ENCODE measurements at places on chromosomes 13 and 19.

DNA sequence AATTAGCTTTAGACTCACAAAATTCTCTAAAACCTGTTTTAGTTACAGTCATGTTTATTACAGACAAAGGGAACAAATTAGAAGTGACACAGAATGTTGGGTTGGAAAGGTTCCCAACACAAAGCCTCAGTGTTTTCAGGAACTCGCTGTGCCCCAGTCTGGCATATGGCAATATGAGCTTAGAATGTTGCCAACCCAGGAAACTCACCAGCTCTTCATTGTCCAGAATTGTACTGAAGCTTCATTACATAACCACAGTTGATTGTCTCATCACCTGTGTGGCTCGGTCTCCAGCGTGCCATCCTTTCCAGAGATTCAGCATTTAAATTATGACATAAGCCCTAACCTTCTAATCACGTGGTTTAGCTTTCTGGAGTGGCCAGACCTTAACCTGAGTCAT, 19.1 kb downstream of the ZNF264 start:
- DNase-seq = no peak

GRCh38 chr19:532561-533363, 1.2 kb downstream of the CDC34 start:
- DNase-seq = no peak

GRCh38 chr19:41192574-41193429, at the start of gene CYP2S1:
Gene CYP2S1 (plus strand): TSS chr19:41193219. CDS start chr19:41193265, 46 bp downstream.
- no peak for DNase-seq

- no peak for DNase-seq
These were observed 4.0 kb downstream of the HSPB6 start for GRCh38 chr19:35752746-35753350.

- DNase-seq = no peak
These were observed 602.9 kb downstream of the OLFM4 start for GRCh38 chr13:53631511-53631910.

DNA sequence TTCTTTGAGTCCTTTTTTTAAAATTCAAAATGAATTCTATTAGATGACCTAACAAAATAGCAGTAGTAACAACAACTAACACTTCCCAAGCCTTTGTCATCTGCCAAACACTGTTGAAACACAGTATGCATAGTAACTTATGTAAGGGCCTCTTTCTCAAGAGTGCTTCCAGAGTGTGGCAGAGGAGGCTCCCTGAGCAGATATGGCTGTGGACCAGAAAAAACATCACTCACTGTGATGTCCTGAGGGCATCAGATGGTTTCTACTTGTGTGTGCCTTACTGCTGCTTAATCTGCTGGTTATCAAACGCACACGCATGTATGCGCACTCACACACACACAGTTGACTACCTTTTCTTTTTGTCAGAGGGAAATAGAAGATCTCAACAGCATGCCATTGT, 110.8 kb downstream of the DLEU7 start:
- no peak for DNase-seq

Data from AG04450 (cell line).